Suprapubic skin (tissue), 4 donors: ENCODE measurements at places on chromosomes 2 and 18. TPM values are rescaled to one million over a fixed set of nuclear protein-coding genes. Genes with fewer than 3 reads are reported as not detected.
A peak's percentile ranks its signal among the peaks of the same experiment; 100 is the strongest.

The HES6 gene
- 8.6 TPM for total RNA-seq

GRCh38 chr2:161237392-161238264 lies 70.6 kb upstream of the PSMD14 start:
- peak; percentile 80 for DNase-seq

- no peak for DNase-seq
Observed at GRCh38 chr18:37565101-37565976, at the start of gene CELF4. Gene CELF4, minus strand, starts transcription at chr18:37565798.

The NXPH2 gene
- not detected for total RNA-seq

GRCh38 chr2:238305092-238305862 lies 15.0 kb upstream of the TRAF3IP1 start:
- DNase-seq, result peak; percentile 43

The TGFA gene
- 19.2 TPM for total RNA-seq

DNA sequence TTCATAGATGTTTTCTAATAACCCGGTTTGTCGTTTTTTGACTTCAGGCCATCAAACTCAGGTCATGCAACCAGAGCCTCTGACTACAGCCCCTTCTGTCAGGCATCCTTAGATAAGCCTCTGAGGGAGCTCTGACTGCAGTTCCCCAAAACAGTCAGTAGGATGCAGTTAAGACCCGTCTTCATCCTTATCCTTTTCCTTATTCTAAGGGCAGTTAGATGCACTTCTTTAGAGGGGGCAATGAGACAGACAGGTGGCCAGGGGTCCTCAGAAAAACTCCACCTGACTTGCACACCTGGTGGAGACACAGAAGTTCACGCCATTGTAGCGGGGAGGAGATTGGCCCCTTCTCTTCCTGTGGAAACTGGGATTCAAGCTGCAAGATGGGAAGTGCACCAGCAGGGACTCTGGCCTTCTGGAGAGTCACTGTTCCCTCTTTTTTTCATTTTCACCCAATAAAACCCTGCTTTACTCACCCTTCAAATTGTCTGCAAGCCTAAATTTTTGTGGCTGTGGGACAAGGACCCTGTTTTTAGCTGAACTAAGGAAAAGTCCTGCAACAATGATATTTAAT lies 104.8 kb upstream of the TFPI start:
- DNase-seq, result no peak

DNA sequence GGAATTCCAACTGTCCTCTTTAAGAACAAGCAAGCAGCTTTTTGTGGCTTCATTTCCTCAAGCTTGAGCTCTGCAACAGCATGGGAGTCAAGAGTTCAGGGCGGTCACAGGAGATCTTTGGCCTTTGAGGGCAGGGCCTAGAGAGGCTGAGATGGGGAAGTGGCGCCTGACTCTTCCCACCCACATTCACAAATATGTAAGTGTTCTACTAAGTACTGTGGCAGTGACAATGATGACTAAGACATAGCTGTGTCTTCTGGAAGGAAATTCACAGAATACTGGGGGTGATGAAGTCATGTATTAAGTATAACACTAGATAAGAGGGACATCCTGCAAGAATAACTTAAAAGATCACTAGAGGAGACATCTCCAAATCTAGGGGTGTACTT lies 15.0 kb downstream of the RND3 start:
- DNase-seq, result no peak

DNA sequence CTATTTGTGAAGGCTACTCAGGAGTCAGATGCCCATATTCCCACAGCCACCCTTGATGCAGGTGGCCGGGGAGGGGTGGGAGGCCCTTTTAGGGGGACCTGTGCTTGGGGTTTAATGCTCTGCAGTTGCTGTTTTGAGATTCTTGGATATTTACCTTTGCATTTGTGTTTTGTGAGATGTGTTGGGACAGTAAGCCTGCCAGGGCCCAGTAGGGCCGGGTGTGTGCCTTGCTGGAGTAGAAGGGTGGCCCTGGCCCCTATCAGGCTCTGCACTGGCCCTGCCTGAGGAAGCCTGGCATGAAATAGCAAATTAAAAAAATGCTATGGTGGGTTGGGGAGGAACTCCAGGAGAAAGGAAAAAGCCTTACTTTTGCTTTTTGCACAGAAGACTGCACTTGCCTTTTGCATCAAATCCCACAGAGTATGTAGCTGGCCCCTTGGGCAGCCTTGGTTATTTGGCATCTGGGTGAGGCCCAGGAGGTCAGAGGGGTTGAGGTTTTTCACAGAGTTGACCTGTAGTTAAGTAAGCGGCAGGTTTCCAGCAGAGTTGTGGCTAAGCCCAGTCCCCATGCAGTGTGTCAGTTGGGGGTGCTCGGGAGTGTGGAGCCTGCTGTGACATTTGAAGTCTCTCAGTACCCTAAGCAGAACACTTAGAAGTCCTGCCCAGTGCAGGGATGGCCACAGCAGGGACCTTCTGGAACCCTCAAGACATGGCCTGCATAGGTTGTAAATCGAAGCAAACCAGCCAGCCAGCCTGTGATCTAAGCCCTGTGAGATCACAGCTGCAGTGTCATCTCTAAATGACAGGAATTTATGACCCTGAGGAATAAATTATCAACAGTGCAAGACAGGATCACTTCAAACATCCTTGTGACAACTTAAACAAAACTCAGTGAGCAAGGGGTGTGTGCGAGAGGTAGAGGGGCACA lies 68.8 kb downstream of the SH3RF3 start:
- no peak for DNase-seq

The LYG1 gene
- 4.0 TPM for total RNA-seq

GRCh38 chr2:20012282-20013125 lies at the start of gene MATN3:
Gene MATN3, minus strand, starts transcription at chr2:20012668. Its CDS starts 37 bp downstream, at chr2:20012631.
- no peak for DNase-seq

GRCh38 chr2:146226077-146226476 lies 1618.8 kb upstream of the ACVR2A start:
- DNase-seq, result no peak

DNA sequence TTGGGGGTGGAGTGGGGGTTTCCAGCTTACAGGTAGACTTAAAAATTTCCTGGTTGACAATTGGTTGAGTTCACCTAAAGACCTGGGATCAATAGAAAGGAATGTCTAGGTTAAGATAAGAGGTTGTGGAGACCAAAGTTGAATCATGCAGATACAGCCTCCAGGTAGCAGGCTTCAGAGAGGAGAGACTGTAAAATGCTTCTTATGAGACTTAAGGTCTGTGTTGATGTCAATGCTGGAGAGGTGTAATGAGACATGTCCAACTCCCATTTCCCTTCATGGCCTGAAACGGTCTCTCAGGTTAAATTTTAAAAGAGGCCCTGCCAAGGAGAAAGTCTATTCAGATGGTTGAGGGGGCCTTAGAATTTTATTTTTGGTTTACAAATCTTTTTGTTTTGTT lies 38.5 kb upstream of the RND3 start:
- no peak for DNase-seq

DNA sequence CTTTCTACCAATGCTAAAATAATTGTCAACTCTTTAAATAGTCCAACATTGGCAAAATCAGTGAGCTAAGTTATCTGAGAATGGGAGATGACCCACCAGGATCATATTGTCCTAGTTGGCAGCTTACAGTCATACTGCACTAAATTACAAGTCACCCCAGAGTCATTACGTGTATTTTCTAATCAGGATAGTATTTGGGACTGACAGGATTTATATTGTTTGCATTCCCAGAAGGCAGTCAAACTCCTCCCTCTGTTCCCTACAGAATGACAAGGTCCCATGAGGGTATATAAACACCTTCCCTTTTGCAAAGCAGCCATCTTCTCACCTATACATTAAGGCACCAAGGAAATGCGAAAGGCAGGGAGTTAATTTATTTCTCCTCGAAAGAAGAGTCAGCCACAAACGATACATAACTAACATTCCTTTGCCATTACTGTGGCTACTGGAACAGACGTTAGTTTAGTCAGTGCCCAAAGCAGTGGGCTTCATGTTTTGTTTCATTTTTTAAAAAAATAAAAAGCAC lies 125.3 kb downstream of the ANTXR1 start:
- DNase-seq, result no peak

GRCh38 chr2:108855194-108855593 lies 68.6 kb downstream of the CCDC138 start:
- no peak for DNase-seq

DNA sequence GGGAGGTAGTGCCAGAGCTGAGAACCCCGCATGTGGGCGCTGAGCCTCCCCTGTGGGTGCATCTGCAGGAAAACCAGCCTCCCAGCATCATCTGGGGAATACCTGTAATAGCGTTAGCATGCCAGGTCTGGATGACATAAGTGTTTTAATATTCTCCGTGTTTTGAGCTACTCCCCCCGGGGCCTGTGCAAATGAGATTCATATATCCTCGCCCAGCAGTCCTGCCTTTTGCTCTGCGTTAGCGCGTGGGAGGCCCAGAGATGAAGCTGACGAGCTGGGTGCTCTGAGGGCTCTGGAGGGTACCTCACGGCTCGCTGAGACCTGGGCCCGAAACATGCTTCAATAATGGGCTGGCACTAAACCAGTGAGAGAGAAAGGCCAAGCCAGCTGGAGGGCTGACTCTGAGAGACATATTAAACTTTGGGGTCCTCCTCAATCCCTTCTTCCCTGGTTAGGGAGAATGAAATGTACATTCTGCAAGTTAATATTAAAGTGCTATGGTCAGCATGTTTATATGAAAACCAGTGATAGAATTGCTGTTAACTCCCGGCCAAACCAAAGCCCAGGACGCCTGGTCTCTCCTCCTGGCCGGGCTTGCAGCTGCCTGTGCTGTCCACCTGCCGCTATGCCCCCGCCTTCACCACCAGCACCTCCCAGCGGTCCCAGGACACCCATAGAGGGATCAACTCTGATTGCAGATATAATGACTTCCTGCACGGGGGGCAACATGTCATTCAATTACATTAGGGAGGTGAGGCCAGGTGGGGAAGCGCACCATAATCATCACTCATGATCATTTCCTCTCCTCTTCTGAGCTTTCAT lies 77.0 kb downstream of the EDAR start:
- no peak for DNase-seq

- no peak for DNase-seq
Observed at GRCh38 chr18:56716692-56717146, 65.6 kb downstream of the WDR7 start.

The CEP68 gene
- total RNA-seq, result 34.2 TPM

The EFHD1 gene
- total RNA-seq, result 15.8 TPM

- DNase-seq, result no peak
Observed at GRCh38 chr2:181614874-181615638, 41.8 kb downstream of the CERKL start.

DNA sequence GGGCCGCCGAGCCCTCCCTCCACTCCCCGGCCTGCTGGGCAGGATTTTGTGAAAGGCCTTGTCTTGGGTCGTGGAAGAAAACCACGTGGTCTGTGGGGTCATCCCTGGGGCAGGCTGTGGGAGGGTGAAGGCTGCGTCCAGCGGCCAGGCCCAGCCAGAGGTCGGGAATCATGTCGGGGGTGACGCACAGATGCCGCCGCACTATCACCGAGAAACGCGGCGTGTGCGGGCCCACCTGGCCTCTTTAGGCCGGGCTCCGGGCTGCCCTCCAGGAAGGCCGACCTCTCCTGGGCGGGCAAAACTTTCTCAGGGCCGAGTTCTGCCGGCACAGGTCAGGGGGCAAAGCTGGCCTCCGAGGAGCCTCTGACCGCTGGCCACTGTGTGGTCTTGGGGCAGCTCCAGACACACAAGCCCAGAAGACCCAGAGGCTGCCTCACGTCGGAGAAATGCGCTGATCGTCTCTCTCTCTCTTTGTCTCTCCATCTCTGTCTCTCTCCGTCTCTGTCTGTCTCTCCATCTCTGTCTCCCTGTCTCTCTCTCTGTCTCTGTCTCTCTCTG lies 28.4 kb downstream of the NFATC1 start:
- DNase-seq, result no peak

GRCh38 chr18:10504723-10505122 lies 21.1 kb upstream of the NAPG start:
- DNase-seq, result no peak

- DNase-seq, result no peak
Observed at GRCh38 chr2:187985195-187985594, 306.5 kb upstream of the GULP1 start.

GRCh38 chr2:110679337-110679707 lies 1.5 kb upstream of the BUB1 start:
- DNase-seq, result no peak
